ENCODE measurements at places on chromosomes 2 and 18. TPM values are rescaled to one million over a fixed set of nuclear protein-coding genes. Genes with fewer than 3 reads are reported as not detected.

DNA sequence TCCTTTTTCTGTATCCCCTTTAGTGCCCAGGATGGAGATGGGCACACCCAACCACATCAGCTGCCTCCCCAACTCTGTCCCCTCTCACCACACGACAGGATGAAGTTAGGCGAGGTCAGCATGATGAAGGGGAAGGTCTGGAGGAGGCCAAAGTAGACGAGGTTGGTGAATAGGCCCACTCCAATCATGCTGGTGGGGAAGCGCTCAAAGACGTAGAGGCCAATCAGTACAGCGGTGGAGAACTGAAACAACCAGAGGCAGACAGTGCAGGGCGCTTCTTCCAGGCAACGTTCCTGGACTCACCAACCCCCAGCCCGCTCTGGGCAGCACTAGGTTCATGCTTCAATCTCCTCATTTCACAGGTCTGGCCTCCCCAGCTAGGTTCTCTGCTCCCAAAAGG is 2.9 kb downstream of the TEX261 start:
- DNase-seq: no peak
- H3K4me1 ChIP-seq: peaks cover 29% of the 10 kb centered on the region
- peaks cover 5% of the 10 kb centered on the region for H3K36me3 ChIP-seq
- no peak overlapping the region for H3K4me3 ChIP-seq
- no peaks in the 10 kb centered on the region for H3K27me3 ChIP-seq
- no peak overlapping the region for H3K27ac ChIP-seq

- DNase-seq: no peak
- no peak overlapping the region for H3K4me3 ChIP-seq
- H3K4me1 ChIP-seq: no peaks in the 10 kb centered on the region
- H3K27ac ChIP-seq: no peak overlapping the region
- no peaks in the 10 kb centered on the region for H3K27me3 ChIP-seq
- peaks cover 5% of the 10 kb centered on the region for H3K36me3 ChIP-seq
Measured at GRCh38 chr2:208147759-208148158, 1.8 kb upstream of the CRYGB start.

GRCh38 chr2:37378411-37378810 is 34.0 kb downstream of the QPCT start:
- no peak overlapping the region for H3K4me3 ChIP-seq
- no peak overlapping the region for H3K27ac ChIP-seq
- H3K4me1 ChIP-seq: peaks cover 20% of the 10 kb centered on the region
- no peaks in the 10 kb centered on the region for H3K36me3 ChIP-seq
- H3K27me3 ChIP-seq: peaks cover 20% of the 10 kb centered on the region
- no peak for DNase-seq

DNA sequence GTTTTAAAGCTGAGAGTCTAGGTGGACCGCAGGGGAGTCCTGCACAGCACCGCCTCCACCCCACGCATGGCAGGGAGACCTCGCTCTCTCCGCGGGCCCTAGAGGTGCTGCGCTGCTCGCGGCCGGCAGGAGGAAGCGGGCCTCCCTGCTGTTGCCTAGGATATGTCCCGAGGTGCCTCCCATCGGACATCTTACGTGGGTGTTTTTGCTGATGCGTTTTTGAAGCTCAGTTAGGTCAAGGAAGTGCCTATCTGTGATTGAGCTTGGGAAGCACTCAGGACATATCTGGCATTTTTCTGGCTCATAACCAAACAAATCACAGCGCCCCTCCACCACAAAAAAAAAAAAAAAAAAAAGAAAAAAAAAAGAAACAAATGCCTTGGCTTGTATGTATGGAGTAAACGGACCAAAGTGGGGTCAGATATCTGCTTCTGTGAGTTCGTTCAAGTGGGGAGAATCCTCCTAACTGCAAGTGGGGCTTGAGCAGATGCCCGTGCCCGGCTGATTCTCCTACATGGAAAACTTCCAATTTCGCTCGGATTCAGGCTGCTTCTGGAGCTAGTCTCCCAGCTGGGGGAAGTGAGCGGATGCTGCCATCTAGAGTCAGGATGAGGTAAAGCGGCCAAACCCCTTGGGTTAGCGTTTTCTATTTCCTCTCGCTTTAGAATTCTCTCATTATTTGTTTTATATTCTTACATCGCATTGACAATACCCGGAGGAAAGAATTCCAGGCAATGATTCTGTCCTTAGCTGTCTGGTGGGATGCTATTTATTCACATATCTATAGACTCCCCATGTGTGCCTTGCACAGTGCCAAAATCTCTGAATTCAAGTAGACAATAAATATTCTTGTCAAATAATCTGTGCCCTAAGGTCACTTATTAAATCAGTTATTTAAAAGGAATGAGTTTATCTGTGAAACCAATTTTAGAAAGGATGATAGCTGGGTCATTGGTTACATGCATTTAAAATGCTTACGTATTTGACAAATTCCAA is 95.3 kb downstream of the CD8B2 start:
- peak overlapping the region; percentile 65 for H3K4me3 ChIP-seq
- peaks cover 12% of the 10 kb centered on the region for H3K4me1 ChIP-seq
- peaks cover 45% of the 10 kb centered on the region for H3K27me3 ChIP-seq
- H3K36me3 ChIP-seq: no peaks in the 10 kb centered on the region

GRCh38 chr2:197423307-197423706 is 11.5 kb downstream of the SF3B1 start:
- H3K27me3 ChIP-seq: no peaks in the 10 kb centered on the region
- no peak for DNase-seq
- peaks cover 28% of the 10 kb centered on the region for H3K4me1 ChIP-seq
- no peaks in the 10 kb centered on the region for H3K36me3 ChIP-seq

DNA sequence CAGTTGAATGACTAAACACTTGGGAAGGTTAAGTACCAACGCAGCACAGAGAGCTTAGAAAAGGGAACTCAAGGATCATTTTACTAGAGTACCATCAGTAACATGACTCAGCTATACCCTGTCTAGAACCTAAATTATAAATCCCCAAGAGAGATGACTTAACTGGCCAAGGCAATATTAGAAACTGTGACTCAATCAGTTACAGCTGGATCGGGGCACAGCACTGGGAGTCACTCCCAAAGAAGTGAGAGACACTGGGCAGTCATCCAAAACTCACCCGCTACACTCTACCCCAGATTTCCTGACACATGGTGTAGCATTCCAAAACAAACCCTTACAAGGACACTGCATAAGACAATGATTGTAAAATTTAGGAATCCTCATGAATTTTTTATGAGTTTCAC is 17.7 kb downstream of the IWS1 start:
- peaks cover 13% of the 10 kb centered on the region for H3K36me3 ChIP-seq
- no peaks in the 10 kb centered on the region for H3K27me3 ChIP-seq
- H3K4me1 ChIP-seq: peaks cover 43% of the 10 kb centered on the region
- no peak for DNase-seq

KCNE4 gene
- not detected for total RNA-seq

BCL11A gene
- total RNA-seq: not detected

TMEM17 gene
- total RNA-seq: 0.14 TPM

PNPT1 gene
- total RNA-seq: 64.9 TPM

UGT1A3 gene
- not detected for total RNA-seq

IL37 gene
- total RNA-seq: not detected

INO80B gene
- 45.6 TPM for total RNA-seq
